ENCODE measurements at places on chromosomes 7 and 10.

DNA sequence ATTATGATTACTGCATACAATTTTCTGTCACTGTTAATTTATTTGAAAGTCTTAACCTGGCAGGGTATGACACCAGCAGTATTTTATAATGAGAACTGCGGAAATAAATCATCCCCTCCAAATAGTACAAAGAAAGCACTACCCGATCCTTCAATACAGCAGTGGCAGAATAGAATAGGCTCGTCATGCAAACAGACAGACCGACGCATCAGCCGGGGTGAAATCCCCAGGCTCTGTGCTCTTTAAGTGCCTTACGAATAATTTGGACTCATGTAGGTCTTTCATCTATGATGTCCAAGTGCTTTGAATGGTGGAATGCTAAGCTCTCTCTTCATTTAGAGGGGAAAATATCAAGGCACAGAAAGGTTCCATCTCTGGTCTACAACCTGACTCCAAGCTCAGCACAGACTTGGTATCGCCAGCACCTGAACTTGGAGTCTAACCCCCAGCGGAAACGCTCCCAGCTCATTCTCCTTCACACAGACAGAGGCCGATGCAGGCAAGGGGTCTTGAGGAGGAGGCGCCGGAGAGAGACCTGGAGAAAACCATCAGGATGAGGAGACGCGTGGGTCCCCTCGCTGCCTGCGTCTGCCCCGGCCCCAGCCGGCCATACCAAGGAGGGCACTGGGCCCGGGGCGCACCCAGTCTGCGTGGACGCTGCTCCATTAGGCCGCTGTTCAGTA, 568.1 kb upstream of the MKI67 start:
- no peak for DNase-seq

- DNase-seq: no peak
These were observed 128.0 kb downstream of the GLI3 start for GRCh38 chr7:42108803-42109528.

GRCh38 chr7:24910551-24911212, 69.3 kb downstream of the OSBPL3 start:
- no peak for DNase-seq

DNA sequence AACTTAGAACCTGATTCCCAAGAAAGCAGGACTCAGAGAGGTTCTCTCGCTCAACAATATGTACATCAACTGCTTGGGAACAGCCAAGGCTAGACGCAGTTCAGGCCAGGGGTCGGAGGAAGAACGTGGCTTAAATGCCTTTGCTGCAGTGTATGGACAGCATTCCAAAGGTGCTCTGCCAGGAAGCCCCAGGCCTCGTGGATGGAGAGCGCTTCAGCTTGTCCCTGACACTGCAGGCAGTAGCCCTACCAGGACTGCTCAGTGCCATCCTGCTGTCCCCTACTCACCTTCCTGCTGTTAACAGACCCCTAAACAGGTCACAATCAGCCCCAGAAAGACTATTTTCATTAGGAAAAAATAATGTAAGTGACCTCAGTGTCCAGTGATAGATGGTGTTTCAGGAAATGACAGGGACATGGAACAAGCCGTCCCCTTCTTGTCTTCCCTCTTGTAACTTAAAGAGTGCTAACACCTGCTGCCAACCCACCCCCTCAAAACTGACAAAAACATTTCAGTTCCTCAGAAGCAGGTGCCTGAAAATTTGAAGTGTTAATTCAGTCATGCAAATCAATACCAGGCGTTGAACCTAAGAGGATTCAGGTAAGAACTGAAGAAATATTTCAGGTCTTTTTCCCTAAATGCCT, 16.5 kb downstream of the CREB3L2 start:
- DNase-seq: no peak

DNA sequence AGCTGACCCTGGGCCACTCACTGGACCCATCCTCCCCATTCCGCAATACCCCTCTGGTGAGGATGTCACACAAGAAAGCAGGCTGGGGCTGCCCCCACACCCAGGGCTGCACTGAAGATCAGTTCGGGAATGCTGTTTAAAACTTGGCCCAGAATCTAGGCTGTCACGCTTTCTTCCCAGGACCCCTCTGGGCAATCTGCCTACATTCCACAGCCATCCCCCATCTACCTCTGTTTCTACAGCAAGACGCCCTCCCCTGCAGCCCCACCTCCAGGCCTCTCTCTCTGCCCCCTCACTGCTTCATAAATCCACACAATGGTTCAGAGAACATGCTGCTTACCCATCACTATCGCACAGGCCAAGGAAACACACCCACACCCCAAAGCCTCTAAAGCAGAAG, 36.1 kb downstream of the XPNPEP1 start:
- no peak for DNase-seq

- peak; percentile 27 for DNase-seq
These were observed 40.5 kb upstream of the SLF2 start for GRCh38 chr10:100872034-100872791.

GRCh38 chr10:129993621-129994020, 29.5 kb upstream of the EBF3 start:
- no peak for DNase-seq

GRCh38 chr10:4596951-4597350, 229.1 kb upstream of the AKR1E2 start:
- DNase-seq: no peak

- no peak for DNase-seq
These were observed 50.1 kb downstream of the PLEKHA8 start for GRCh38 chr7:30078280-30078679.

DNA sequence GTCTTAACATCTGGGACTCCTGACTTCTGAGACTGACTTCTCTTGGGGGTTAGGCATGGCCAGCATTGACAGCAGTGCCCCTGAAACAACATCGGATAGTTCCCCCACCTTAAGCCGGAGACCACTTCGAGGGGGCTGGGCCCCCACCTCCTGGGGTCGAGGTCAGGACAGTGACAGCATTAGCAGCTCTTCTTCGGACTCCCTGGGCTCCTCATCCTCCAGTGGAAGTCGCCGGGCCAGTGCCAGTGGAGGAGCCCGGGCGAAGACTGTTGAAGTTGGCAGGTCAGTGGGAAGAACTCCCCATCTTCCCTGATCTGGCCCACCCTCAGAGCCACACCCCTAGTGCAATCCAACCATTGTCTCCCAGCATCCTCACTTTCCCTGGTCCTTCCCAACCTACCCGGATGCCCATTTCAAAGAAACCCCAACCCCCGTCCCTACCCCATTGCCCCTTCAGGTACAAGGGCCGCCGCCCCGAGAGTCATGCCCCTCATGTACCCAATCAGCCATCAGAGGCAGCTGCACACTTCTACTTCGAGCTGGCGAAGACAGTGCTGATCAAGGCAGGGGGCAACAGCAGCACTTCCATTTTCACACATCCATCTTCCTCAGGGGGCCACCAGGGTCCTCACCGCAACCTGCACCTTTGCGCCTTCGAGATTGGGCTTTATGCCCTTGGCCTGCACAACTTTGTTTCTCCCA, 12.1 kb downstream of the ZSWIM8 start:
- no peak for DNase-seq

GRCh38 chr7:36279200-36279925, 110.3 kb upstream of the ANLN start:
- no peak for DNase-seq

GRCh38 chr7:97001656-97002554, 3.4 kb upstream of the DLX6 start:
- DNase-seq: no peak

DNA sequence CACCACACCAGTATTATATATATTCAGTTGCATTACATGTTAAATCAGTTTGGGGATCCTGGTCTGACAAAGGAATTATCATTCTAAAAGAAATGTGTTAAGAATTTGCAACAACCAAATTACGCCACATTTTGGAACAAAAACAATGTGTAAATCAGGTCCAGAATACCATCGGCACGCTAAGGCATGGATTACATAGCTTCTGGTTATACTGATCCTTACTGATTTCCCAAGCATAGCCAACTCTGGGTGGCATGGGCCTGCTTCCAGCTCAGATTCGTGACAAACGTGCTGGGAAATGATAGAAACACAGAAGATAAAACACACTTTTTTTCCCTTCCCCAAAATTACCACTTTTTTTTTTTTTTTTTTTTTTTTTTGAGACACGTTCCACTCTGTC, 660.0 kb downstream of the SORCS1 start:
- no peak for DNase-seq

- no peak for DNase-seq
These were observed 41.8 kb upstream of the LRRC18 start for GRCh38 chr10:48981310-48981907.

GRCh38 chr10:58030208-58030607, 237.5 kb downstream of the IPMK start:
- DNase-seq: no peak

DNA sequence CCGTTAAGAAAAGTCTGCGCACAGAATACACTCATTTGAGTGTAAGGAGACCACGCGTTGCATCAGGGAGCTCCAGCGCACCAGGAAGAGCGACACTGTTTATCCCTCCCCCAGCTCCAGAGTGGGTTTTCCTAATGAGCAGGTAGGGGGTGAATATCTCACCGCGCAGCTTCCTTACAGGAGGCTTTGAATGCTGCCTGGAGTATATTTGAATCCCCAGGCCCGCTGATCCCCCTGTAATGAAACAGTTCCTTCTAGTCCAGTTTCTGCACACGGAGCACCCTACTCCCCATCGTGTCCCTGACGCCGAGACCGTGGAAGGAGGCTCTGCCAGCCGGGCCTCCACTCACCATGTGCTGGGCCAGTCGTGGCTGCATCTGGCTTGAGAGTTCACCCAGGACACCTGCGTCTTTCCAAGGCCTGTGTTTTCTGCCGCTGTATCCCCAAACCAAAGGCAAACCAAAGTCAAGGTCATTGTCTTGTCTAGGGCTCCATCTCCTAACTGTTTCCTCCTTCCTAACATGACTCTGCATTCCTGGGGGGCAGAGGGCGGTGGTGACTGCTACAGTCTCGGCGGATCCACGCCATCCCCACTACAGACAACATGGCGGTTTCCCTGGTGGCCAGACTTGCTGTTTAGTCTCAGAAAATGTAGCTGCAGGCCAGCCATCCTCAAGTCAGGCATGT, 167.8 kb downstream of the USP6NL start:
- no peak for DNase-seq

GRCh38 chr7:118352867-118353453, 128.5 kb downstream of the ANKRD7 start:
- no peak for DNase-seq

DNA sequence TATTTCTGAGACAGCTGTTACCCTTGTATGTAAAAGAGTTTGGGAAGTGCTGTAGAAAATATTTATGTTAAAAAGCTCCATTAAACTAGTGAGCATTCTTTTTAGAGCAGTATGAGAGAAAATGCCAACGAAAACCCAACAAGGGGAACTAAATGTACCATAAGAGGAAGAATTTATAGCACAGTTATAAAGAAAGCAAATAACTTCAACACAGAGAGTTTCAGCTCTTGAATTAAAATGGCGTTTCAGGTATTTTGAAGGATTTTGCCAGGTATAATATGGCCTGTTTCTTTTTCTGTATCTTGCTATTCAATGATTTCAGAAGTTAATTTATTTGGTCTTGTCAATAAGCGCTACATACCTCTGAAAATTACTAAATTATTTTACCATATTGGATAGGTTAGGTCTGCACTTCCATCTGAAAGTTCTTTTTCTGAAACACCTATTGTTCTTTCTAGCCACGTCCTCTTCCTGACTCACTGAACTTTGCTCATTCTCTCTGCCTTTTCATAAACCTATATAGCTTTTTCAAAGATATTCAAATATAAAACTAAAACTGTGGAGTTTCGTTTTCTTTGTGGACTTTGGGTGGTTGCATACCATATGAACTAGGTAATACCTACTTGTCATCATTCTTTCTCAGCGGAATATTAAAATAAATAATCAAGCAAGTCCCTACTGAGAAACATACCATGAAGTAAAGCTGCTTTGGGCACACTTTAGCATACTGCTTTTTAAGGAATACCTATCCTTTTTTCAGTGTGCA, 136.1 kb downstream of the SEMA3A start:
- no peak for DNase-seq

DNA sequence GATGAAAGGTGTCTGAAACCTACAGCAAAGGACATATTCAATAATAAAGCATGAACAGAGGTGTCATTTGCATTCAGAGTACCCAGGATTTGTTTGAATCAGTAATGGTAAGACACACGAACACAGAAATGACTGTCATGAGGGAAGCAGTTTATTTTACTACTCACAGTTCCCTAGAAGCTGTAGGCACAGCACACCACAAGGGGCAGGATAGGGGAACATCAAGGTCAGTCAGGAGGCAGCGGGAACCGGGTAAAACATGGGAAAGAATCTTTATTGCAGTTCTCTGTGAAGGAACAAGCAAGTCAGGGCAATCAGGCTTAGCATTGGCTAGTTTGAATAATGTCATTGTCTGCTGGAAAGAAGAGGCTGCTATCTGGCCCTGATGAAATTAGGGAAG, 70.2 kb upstream of the PDSS1 start:
- no peak for DNase-seq

GRCh38 chr7:79982141-79982770, 152.4 kb upstream of the GNAI1 start:
- DNase-seq: no peak

DNA sequence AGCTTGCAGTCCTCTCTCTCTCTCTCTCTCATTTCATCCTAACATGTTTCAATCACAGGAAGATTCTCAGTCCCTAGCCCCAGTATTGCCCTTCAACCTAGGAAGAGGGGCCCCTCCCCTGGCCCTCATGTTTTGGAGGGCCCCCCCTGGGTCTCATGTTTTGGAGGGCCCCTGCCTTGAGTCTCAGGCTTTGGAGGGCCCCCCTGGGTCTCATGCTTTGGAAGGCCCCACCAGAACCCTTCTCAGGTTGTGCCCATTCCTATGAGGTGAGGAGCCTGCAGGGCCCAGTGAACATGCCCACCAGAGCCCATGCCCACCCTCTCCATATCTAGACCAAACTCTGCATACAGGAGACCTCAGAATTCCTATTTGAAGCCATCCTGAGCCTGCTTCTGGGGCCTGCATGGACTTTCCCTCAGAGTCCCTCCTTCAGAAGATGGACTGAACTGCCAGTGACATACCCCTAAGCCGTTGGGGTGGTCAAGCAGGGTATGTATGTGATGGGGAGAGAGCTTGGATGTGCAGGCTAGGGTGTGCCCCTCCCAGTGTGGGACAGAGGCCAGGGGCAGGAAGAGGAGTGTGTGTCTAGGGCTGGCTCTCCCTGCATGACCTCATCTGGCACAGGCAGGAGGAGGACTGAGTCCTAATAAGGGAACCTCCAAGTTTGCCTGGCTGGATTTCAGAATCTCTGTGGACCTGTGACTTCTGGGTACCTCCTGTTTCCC, 8.1 kb upstream of the VDAC2 start:
- no peak for DNase-seq

GRCh38 chr7:86978808-86979506, 80.5 kb downstream of the ELAPOR2 start:
- DNase-seq: no peak

- DNase-seq: no peak
These were observed 590.7 kb upstream of the STEAP1 start for GRCh38 chr7:89563597-89563996.
